ENCODE measurements at places on chromosomes 6 and 20.

- DNase-seq = no peak
Observed at GRCh38 chr6:169069356-169069755, 184.3 kb downstream of the THBS2 start.

DNA sequence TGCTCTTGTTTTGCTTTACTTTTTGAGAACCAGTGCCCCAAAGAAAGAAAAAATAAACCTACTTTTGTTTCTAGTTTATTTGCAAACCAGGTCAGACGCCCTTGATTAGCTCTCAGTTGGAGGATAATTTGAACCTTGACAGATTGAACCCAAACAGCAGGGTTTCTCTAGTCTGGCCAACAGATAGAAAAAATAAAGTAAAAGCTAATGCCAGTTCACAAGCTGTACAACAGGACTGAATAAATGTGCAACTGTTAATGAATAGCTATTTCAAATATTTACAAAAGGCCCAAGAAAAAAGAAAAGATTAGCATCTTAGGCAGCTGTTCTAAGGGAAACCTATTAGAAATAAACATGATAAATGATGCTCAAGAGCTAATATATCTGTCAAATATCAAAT lies 331.8 kb downstream of the CDKAL1 start:
- DNase-seq = no peak

GRCh38 chr6:137191670-137192069 lies 18.2 kb upstream of the IL22RA2 start:
- DNase-seq = no peak

DNA sequence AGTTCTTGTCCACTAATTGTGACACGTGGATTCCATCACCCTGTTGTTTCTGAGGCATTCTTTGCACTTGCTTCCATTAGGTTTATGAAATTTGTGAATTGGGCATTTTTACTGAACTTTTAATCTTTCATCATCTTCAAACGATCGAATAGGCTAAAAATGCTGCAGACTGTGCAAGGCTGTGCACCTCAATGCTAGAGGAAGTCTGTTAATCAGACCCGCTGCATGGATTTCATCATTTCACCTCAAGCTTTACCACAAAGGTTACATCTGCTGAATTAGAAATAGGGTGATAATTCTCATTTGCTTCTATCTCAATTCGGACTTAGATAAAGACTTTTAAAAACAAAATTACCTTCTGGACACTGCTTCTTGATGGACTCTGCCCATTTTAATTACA lies 27.8 kb upstream of the F13A1 start:
- DNase-seq = no peak

GRCh38 chr6:68572975-68573374 lies 62.1 kb upstream of the ADGRB3 start:
- DNase-seq = no peak

DNA sequence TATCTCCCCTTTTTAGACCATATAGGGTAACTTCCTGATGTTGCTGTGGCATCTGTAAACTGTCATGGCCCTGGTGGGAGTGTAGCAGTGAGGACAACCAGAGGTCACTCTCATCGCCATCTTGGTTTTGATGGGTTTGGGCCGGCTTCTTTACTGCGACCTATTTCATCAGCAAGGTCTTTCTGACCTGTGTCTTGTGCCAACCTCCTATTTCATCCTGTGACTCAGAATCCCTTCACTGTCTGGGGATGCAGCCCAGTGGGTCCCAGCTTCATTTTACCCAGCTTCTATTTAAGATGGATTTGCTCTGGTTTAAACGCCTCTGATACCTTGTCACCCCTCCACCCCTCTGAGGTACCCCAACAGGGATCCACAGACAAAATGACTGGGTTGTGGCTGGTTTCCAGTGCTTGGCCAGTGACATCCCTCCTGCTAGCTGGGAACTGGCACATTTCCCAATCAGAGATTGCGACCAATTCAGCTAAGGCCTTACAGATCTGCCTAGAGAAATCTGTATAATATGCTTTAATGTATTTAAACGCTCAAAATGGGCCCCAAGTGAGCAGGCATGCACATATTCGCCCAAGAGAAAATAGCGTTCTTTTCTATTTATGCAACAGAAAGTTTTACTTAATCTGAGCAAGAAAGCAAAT lies 315.6 kb upstream of the QKI start:
- no peak for DNase-seq

GRCh38 chr6:130849594-130849993 lies 22.4 kb downstream of the SMLR1 start:
- no peak for DNase-seq

GRCh38 chr6:17165383-17165782 lies 63.5 kb downstream of the STMND1 start:
- no peak for DNase-seq

All from ecto neural progenitor cell (in vitro differentiated cells).